ENCODE measurements at places on chromosomes 7 and 10.

- no peak for DNase-seq
Observed at GRCh38 chr7:30917216-30917893, 5.7 kb downstream of the AQP1 start.

DNA sequence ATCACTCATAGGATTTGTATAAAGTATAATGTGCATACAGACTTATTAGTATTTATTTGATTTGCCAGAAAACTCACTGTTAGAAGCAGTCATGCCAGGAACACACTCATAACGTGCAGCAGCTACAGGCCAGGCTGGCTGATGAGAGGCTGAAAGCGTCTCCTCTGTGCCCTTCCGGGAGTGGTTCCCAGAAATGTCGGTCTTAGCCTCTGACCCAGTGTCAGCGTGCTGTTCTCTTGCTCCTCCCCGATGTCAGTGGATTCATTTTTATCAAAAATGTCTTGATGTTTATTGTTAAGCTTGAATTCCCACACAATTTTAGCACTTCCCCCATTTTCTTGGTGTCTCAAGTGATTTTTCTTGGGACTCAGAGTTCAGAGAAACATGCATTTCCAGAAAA lies 33.3 kb upstream of the GARS1 start:
- no peak for DNase-seq

- DNase-seq, result no peak
Observed at GRCh38 chr7:157228864-157229422, 90.2 kb downstream of the UBE3C start.

DNA sequence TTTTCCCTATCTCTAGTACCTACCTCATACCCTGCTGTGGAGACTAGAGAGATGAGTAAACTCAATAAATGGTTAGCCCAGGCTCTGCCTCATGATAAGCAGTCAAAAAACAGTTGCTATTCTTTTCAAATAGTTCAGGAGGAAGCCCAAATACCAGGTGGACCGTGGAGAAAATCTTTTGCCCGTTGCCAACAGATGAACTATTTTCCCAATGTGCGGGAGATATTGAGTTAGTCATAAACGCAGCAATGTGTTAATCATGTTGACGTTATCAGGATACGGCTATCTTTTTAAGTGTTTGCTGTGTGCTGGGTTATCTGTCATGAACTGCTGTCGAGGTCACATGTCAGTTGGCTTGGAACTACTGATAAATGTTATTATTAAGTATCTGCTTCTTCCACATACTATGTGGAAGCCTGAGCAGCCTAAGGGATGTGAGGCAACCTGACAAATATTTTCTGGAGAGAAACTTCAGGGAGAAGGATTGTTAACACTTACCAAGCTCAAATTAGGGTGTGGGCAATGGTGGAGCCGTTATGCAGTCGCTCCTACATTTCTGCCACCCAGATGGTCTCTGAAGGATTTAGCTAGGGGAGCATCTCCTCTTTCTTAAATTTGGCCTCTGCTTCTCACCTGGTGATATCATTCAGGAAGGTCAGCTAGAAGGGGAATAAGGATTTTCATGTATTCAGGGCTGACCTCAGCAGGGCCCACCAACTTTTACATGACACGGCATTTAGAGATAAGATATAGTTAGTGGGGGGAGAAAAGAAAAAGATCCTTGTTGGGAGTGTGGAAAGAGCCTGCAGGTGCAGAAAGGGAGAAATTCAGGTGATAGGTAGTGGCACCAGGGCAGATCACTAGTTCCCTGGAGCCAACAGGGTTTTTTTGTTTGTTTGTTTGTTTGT lies 33.5 kb upstream of the SLC26A3 start:
- no peak for DNase-seq

- no peak for DNase-seq
Observed at GRCh38 chr7:35909870-35910357, 109.1 kb downstream of the SEPTIN7 start.

DNA sequence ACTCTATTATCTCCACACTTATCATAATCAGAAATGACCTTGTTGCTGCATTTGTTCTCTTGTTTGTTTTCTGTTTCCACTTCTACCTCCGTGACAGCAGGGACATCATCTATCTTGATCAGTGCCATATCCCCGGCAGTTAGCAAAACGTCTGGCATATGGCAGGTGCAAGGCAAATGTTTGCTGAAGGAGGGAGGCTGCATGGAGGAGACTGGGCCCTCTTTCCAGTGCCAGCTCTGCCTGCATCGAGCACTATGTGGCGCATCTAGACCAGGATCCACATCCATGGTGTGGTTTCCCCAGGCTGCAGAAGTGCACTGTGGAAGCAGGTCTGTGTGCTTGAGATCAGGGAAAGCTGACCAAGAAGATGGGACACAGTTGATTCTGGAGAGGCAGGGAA lies 181.2 kb downstream of the KCNMA1 start:
- DNase-seq, result no peak

- DNase-seq, result no peak
Observed at GRCh38 chr10:66586897-66587679, 338.7 kb upstream of the LRRTM3 start.

- DNase-seq, result no peak
Observed at GRCh38 chr7:2834748-2835441, 9.2 kb downstream of the GNA12 start.

- no peak for DNase-seq
Observed at GRCh38 chr7:28560767-28561166, 148.4 kb downstream of the CREB5 start.

- no peak for DNase-seq
Observed at GRCh38 chr7:112199672-112200071, 6.5 kb downstream of the DOCK4 start.

- DNase-seq, result peak; percentile 88
Observed at GRCh38 chr7:44565097-44565794, 8.5 kb downstream of the DDX56 start.

- DNase-seq, result no peak
Observed at GRCh38 chr7:1552200-1552599, 3.8 kb downstream of the TMEM184A start.

DNA sequence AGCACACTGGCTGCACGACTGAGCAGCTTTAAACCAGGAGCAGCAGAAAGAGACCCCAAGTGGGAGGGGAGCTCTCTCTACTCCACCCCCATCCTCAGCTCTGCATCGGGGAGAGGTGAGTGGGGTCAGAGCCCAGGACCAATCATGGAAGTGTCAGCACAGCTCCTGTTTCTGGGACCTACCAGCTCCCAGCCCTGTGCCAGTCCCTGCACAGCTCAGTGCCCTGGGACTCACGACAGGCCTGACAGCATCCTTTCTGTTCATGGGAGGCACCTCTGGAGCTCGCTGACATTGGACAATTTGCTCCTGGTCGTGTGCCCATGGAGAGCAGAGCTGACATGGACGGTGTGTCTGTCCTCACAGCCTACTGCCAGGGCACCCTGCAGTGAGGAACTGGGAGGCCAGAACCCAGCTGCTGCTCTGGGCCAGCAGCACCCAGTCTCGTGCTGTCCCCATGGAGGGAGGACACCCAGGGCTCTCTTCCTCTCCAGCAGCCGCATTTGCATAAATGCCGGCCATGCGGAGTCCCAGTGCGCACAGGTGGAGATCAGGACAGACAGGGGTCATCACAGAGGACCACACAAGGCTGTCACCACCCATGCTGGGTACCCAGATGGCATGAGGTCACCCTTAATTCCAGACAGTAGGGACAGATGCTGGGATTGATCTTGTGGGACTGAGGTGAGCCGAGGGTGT lies 45.9 kb upstream of the MSMB start:
- no peak for DNase-seq

DNA sequence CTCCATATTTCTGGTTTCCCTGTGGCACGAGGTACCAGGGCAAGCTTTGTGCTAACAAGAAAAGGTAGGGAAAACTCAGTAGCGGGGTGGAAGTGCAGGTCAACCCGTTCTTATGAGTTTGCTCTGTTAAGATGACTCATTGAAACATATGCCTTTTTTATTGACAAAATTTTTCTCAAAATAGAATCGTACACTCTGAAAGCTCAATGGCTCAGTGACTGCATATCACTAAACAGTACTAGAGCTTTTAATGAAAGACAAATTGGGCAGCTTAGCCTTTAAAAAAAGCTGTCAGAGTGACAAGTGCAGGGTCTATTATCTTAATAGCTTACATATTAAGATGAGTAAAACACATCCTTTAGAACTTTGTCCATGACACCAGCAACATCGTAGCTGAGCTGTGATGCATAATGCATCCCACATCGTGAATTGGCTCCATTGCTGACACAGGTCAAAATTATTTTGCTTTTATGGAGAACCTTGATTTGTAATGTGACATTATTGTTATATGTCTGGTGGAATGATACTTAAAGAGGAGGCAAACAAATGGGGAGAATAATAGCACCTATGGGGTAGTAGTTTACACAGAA lies 264.4 kb downstream of the ETV1 start:
- no peak for DNase-seq
